ENCODE measurements at places on chromosomes 7 and 10.

DNA sequence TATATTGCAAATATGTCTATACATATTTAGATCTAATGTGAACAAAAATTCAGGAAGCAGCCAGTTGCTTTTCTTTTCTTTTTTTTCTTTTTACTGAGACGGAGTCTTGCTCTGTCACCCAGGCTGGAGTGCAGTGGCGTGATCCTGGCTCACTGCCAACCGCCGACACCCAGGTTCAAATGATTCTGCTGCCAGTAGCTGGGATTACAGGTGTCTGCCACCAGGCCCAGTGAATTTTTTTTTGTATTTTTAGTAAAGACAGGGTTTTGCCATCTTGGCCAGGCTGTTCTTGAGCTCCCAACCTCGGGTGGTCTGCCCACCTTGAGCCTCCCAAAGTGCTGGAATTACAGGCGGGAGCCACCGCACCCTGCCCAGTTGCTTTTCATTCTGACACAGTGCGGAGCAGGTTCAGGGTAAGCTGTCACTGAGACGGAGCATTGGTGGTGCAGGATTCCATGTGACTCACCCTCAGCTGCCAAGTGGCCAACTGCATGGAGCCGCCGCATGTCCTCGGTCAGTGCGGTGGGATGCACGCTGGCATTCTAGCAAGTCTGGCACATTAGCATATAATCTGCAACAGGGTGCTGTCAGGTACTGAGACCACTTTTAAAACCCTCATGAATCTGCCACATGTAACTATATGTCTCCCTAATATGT lies 362.7 kb downstream of the DNAJB6 start:
- DNase-seq: no peak

- no peak for DNase-seq
Observed at GRCh38 chr7:68020102-68020501, 1023.5 kb downstream of the TYW1 start.

DNA sequence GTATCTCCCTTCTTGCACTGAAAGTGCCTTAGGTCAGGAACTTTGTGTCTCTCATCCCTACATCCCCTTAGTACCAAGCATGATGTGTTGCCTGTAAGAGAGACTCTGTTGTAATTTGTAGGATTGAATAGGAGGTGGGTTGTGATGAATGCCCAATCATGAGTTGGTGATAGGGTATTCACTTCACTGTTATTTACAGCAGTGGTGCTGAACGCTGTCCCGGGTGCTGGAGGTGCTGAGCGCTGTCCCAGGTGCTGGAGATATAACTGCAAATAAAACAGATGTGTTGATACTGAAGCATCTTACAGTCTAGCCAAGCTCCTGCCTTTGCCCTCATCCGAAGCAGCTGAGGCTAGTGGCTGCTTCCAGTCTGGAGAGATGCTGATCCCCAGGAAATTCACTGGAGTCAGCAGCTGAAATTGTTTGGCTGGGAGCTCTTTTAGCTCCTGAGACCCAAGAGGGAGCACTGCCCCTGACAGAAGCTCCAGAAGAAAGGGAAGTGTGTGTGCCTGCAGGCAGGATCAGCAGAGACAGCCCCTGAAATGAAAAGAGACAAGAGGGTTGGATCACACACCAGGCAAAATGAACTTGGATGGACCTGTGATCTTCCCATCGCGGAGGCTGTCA lies 183.4 kb downstream of the SORCS3 start:
- no peak for DNase-seq

DNA sequence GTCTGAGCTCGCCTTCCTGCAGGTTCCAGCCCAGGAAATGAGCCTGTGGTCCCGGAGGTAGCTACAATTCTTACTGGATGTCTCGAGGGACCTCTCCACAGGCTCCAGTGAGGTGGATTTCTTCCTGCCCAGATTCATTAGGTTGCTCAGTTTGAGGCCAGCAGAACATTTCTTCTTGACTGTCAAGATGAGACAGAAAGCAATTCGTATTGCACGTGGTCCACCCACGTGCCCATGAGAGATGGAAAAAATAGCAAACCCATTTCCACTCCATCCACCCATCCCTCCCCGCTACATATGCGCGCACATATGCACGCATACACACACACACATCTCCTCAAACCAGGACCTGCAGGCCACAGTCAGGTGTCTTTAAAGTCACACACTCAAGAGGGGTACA lies 68.7 kb downstream of the VWA2 start:
- DNase-seq: no peak

- no peak for DNase-seq
Observed at GRCh38 chr7:127924874-127925273, 106.4 kb downstream of the LRRC4 start.

DNA sequence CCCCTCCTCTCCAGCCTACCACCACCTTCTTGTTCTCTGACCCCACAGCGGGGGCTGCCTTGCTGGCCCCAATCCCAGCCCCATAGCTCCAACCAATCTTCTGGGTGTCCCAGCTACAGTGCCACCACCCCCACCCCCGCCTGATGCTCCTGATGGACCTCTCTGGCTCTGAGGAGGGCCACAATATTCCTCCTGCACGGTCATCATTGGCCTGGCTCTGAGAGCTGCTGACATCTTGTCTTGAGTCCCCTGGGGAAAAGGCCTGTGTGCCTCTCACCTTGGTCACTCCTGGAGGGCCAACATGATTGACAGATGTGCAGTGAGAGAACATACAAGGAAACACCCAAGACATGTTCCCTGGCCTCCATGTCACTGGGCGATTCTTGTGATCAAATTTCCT lies 7.6 kb downstream of the GDF2 start:
- DNase-seq: no peak

DNA sequence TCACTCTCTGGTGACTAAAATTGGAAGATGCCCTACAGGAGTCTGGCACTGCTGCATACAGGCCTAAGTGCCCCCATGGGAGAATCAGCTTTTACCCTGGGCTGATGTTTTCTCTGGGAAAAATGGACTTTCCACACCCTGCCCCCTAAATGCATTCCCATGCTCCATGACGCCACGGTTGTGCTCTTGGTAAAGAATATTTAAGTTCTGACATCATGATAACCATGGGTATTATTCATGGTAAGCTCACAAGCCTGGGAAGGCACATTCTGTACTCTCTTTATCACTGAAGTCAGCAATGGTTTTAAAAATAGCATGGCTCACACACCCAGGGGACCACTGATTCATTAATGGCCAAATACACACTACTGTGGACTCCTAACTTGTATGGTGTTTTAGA lies 43.4 kb downstream of the HIPK2 start:
- no peak for DNase-seq
